ENCODE measurements at places on chromosomes 2 and 18.

- no peak for DNase-seq
These were observed 789.7 kb upstream of the SLC39A10 start for GRCh38 chr2:194867328-194867727.

DNA sequence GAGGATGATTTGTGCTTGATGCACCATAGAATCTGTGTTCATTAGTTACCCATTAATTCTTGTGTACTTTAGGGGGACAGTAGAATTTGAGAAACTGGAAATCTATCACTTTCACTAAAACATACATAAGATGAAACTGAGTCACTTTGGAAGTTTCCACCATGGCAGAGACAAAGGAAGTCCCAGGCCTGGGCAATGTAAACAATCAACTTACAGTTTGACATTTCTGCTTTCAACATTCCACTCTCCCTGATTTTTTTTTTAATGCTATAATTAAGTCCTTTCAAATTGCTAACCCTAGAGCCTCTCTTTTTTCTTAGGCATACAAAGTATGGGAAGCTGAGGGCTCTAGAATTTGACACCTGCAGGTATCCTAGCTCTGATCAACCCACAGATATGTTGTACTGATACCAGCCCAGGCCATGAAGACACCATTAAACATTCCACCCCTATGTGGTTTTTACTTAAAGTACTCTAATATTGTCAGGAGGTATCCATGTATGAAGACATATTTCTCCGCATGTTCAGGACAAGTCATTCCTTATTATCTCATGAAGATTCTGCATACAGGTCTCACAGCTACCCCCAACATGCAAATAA is 88.5 kb upstream of the GLS start:
- no peak for DNase-seq

- DNase-seq: no peak
These were observed 9.8 kb downstream of the MYOM1 start for GRCh38 chr18:3209859-3210569.

GRCh38 chr2:8752385-8752784 is 70.5 kb downstream of the ID2 start:
- DNase-seq: no peak

DNA sequence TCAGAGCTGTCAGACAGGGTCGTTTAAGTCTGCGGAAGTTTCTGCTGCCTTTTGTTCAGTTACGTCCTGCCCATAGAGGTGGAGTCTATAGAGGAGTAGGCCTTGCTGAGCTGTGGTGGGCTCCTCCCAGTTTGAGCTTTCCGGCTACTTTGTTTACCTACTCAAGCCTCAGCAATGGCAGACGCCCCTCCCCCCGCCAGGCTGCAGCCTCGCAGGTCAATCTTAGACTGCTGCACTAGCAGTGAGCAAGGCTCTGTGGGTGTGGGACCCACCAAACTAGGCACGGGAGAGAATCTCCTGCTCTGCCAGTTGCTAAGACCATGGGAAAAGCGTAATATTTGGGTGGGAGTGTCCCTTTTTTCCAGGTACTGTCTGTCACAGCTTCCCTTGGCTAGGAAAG is 86.5 kb downstream of the EFEMP1 start:
- no peak for DNase-seq

GRCh38 chr18:23861805-23862470 is 152.6 kb upstream of the TTC39C start:
- DNase-seq: no peak

GRCh38 chr18:2471523-2471922 is 99.8 kb downstream of the METTL4 start:
- no peak for DNase-seq

DNA sequence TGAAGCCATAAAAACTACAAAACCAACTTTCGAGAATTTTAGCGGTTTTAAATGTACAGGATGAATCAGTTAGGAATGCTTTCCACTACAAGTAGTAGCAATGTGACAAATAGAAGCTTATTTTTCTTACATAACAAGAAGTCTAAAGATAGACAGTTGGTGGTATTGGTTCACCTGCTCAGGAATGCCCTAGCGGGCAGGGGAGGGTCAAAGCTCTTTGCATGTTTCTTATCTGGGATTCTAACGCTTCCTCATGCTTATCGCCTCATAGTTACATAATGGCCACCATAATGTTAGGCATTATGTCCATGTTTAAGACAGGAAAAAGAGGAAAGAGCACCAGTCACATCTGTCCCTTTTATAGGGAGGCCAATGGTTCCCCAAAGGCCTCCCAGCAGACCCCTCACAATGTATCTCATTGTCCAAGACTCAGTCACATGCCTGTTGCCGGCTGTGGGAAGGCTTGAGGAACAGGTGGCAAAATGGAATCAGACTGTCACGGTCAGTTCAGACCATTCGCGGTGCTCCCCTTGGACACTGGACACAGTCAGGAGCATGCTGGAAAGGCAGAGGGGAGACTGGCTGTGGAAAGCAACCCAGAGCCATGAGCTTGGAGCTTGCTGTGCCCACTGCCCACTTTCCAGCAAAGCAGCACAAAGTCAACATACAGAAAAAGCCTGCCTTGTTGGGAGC is 69.4 kb upstream of the ODC1 start:
- no peak for DNase-seq

GRCh38 chr18:32010124-32010721 is 8.4 kb upstream of the RNF125 start:
- no peak for DNase-seq

GRCh38 chr2:28716265-28716865 is 35.3 kb upstream of the PPP1CB start:
- DNase-seq: no peak

DNA sequence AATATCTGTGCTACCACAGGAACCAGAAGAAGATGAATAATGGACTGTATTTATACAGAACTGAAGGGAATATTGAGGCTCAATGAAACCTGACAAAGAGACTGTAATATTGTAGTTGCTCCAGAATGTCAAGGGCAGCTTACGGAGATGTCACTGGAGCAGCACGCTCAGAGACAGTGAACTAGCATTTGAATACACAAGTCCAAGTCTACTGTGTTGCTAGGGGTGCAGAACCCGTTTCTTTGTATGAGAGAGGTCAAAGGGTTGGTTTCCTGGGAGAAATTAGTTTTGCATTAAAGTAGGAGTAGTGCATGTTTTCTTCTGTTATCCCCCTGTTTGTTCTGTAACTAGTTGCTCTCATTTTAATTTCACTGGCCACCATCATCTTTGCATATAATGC is 1399.9 kb downstream of the DPP10 start:
- no peak for DNase-seq

- DNase-seq: no peak
These were observed 39.5 kb downstream of the PSD4 start for GRCh38 chr2:113213061-113213930.

DNA sequence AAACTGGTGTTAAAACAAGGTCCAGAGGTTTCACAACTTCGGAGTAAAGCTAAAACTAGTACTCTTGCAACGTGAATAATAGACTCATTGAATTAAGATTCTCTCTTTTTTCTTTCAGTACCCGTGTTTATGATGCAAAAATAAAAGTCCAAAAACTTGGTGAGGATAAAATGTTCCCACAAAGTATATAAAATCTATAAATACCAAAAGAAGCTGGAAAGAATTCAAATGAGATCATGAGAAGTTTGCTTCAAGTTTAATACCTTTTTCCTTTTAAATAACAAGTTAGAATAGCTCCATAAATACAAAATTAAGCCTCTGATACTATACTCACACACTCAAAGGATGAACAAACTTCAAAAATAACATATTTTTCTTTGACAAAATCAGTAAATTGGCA is 34.0 kb downstream of the METTL4 start:
- DNase-seq: no peak

DNA sequence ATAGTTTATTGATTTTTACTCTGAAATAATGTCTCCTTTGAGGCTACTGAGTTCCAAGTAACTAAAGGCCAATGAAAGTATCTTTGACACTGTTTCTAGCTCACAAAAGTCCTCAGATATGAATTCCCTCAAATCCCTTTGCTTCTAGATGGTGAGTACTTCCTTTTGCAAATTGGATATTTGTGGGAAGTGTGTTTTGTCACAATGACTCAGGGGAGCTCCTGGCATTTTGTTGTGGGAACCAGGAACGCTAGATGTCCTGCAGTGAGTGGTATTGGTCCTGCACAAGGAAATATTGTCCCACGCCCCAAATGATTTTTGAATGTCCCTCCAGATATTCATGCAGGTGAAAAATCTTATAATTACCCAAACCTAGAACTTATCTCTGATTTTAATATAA is 24.3 kb downstream of the TACR1 start:
- DNase-seq: no peak

GRCh38 chr2:98730053-98730706 is 752 bp downstream of the MGAT4A start:
- DNase-seq: peak; percentile 35

- no peak for DNase-seq
These were observed 15.4 kb downstream of the TGOLN2 start for GRCh38 chr2:85312404-85312803.

GRCh38 chr2:101754618-101755017 is 57.1 kb downstream of the MAP4K4 start:
- DNase-seq: no peak

GRCh38 chr18:23920054-23920453 is 94.5 kb upstream of the TTC39C start:
- no peak for DNase-seq

DNA sequence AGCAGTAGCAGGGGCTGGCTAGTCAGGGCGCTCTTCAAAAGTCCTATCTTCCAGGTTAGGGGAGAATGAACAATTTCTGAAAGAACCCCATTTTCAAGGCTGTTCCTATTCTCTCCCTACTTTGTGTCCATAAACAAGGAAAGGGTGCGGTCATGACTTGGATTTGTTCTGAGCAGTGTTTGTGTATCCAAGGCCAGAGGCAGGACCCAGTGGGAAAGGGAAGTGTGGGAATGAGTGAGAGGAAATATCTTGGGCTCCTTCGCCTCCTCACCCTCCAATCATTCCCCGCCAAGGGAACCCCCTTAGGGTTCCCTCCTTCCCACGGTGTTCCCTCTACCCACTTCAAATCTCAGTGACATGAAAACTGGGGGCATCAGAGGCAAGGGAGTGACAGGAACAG is 25.5 kb upstream of the SPTBN1 start:
- no peak for DNase-seq

GRCh38 chr2:50513724-50514123 is 518.2 kb downstream of the NRXN1 start:
- DNase-seq: no peak

DNA sequence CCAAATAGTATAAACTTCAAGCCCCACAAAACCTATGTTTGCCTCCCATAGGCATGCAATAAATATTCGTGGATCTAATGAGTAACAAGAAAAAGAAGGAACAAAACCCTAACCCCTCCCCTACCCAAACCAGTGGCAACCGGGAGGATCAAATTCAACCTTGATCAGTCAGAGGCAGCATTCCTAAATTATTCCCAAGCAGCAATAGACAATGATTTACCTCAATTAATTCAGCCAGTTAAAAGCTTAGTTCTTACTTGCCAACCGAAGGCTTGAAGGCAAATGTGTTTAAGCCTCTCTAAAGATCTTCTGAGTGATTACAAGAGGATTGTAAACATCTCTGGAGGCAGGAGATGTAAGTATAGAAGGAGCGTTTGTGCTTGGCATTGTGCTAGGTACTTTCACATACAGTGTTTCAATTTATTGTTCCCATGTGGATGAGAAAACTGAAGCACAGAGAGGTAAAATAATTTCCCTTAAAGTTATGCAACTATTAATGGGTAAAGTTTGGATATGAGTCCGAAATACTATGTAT is 197.7 kb downstream of the MTX2 start:
- DNase-seq: no peak

GRCh38 chr2:86788165-86788564 is 2.5 kb downstream of the CD8A start:
- no peak for DNase-seq

- no peak for DNase-seq
These were observed 3.2 kb downstream of the KIF1A start for GRCh38 chr2:240816584-240817495.

DNA sequence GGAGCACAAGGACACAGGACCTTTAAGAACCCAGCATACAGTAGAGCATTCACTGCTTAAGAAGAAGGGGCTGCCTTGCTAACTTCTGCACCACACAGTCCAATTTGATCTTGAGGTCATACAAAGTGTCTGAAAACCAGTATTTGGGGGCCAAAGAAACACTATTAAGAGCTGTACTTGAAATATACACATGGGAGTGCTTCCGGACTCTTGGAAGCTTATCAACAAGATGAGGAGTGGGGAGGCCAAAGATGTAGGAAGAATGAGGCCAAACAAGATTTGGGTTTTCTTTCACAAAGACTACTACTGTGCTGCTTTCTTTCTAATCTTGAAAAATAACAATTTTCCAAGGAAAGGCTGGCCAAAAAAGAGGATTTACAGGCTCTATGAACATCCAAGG is 24.8 kb upstream of the MALL start:
- DNase-seq: no peak

DNA sequence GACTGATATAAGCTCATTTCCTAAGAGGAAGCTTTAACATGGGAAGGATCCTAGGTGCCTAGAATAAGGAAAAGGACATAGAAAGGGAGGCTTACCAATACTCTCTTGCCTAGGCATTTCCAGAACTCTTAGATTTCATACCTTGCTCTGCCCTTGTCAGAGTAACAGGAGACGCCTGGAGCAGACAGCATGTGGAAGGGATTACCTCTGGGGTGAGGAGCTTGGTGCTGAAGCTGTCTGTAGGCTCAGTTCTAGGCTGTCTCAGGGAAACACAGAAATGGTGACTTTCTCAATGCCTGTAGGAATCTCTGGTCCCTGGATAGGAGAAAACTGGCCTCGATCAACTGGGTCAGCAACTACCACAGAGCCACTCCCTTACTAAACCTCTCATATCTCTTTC is 150.0 kb downstream of the SLC4A3 start:
- DNase-seq: no peak

GRCh38 chr2:63642946-63643345 is 54.2 kb downstream of the MDH1 start:
- no peak for DNase-seq

- DNase-seq: peak; percentile 51
These were observed 81.4 kb downstream of the ADCYAP1 start for GRCh38 chr18:986051-986450.

GRCh38 chr2:141630407-141630930 is 500.3 kb downstream of the LRP1B start:
- no peak for DNase-seq

DNA sequence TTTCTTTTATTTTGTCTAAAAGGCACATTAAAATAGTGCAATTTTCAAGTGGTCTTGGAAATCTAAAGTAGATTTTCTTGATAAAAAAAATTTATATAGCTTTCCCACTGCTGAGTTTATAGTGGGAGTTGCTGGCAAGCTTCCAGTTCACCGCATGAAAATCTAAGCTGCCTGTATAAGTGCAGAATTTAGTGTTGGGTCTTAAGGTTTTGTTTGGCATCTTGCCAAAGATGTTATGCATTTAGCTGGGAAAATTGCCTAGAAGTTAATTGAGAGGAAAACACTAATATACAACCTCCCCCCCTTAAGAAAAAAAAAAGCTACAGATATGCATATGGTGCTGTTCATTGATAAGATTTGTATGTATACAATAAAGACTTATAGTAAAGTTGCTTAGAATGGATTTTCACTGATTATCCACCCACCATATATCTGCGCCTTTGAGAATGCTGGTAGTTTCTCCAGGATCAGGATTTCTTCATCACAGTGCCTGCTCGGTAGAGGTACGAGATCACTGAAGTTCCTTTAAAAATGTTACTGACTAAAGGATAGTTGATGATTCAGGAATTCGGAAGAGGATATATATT is 803.2 kb upstream of the POU3F3 start:
- peak; percentile 6 for DNase-seq

Data from NCI-H1092 (cell line).